ENCODE measurements at places on chromosomes 6 and 20.

- peak; percentile 61 for DNase-seq
Observed at GRCh38 chr6:10478187-10479040, 42.7 kb upstream of the GCNT2 start.

GRCh38 chr20:63254232-63254605, at the start of gene NKAIN4:
Gene NKAIN4 (minus strand): TSS chr20:63254463. CDS start chr20:63254450, 13 bp downstream.
- no peak for DNase-seq

DNA sequence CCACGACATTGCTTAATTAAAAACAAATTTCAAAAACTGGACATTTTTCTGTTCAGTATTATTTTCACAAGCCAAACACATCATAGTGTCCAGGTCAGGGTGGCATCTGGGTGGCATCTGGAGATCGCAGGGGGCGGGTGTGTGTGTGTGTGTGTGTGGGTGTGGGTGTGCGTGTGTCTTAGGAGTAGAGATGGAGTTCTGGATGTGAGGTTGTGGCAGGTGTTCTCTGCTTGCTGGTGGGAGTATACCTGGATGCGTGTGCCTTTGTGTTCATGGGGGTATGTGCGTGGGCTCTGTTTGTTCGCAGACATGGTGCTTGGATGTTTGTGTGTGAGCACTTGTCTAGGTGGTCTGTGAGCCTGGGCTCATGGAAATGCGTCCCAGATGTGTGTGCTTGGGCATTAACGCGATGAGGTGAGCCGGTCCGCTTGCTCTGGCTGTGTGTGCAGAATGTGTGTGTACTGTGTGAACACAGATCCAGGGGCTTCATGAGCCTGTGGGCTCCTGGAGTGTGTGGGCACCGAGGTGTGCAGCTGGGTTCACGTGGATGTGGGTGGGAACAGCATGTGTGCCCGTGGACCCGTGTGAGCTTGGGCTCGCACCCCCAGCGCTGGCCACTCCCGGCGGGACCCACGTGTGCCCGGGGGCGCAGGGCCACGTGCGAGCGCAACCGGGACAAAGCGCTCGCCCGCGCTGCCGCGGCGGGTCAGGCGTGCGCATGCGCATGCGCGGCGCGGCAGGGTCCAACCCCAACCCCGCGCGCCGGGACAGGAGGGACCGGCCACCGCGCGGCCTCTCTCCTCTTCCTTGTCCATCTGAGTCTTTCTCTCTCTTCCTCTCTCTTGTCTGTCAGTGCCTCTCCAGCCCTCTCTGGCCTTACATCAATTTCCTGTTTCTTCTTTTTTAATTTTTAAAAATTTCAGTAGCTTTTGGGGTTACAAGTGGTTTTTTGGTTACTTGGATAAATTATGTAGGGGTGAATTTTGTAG, 60.4 kb downstream of the SRC start:
- peak; percentile 91 for DNase-seq

- DNase-seq, result no peak
Observed at GRCh38 chr20:37411408-37412219, 65.7 kb downstream of the SRC start.

- peak; percentile 23 for DNase-seq
Observed at GRCh38 chr6:70398783-70399728, 14.3 kb upstream of the FAM135A start.

Measured in AG08396 (cell line).